ENCODE measurements at places on chromosomes 3 and 15. TPM values are rescaled to one million over a fixed set of nuclear protein-coding genes. Genes with fewer than 3 reads are reported as not detected.

DNA sequence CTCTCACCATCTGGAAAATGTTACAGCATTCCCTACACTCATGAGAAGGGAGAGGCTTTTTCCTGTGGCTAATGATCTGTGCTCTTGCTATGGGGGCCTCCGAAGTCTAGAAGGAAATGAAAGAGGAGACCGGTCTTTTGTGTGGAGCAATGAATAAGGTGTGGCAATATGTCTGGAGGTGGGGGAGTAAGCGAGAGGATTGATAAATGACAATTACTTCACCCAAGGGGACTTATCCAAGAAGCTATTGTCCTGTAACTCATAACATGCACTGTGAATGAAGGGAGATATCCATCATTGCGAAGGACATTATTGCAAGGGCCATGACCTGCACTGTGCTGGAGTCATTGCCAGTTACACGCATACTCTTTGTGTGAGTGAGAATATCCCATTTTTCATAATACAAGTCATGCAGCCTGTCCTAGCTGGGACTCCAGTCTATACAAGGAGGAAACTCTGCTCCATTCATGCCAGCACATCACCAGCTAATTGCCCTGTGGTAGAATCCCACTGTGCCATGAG is 37.7 kb upstream of the SYNPR start:
- DNase-seq: no peak

- DNase-seq: no peak
These were observed 91.7 kb upstream of the PRICKLE2 start for GRCh38 chr3:64316971-64317370.

- no peak for DNase-seq
These were observed 122.6 kb downstream of the ITPR1 start for GRCh38 chr3:4615750-4616149.

- DNase-seq: no peak
These were observed 129.7 kb upstream of the TUSC7 start for GRCh38 chr3:116579840-116580239.

The SUSD5 gene
- not detected for total RNA-seq

DNA sequence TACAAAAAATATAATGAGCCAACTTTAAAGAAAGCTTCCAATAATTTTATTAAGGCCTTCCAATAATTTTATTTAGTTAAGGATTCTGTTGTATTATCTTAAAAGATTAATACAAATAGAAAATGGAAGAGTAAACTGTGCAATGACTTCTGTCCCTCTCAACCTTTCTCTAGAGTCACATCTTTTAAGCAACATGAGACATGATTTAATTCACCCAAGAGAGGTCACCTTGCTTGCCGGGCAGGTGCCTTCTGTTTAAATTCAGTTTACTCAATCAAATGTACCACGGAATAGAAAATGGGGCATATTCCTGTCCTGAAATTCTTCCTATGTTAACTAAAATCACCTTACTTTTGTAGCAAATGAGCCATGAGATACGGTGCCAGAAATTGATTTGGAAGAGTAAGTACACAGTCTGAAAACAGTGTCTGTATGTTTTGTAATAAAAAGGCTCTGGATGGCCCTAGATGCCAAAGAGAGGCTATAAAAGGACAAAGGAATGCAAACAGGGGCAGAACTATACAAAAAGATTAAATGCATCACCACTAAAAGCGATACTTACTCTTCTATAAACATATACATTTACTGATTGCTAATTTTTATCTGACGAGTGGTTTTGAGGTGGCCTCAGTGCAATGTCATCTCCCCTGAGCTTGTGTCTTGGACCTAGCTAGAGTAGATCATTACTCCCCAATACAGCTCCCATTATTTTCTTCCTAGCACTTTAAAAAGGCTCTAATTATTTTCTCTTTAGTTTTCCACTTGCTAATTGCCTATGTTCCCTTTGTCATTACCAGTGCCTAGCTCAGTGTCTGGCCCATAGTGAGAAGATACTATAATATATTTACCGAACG is 134.0 kb downstream of the FHIT start:
- no peak for DNase-seq

DNA sequence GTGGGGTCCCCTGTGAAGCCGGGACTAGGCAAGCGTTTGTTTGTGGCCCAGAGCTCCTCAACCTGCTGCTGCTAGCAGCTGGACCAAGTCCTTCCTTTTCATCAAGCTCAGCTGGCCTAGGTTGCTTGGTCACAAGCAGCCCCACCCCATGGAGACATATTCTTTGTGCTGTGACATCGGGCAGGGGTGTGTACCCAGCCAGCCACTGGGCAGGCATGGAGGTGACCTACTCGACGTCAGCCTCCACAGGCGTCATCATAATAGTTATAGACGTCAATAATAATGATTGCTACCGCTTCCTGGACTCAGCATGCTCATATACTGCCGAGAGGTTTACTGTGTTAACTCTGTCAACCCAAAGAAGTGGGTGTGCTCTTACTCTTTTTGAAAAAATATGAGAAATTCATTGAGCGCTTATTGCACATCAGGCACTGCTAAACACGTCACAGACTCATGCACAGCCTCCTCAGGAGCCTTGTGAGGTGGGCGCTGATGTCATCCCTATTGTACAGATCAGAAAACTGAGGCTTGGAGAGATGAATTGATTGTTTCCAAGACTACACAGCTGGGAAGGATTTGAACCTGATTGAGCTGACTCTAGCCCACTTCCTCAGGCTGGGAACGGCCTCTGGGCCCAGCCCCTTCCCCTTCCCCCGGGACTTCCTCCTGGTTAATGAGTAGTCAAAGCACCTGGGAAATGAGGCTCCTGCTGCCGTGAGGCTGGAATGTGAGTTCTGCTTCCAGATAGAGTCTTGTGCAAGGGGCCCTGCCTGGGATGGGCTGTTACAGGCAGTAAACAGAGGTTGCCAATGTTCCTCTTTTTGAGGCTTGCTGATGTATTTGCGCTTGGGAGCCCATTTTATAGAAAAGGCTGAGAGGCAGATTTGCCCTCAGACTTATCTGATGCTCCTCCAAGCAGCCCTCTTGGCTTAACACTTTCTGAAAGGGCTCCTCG is 16.2 kb downstream of the SLC6A6 start:
- DNase-seq: no peak

DNA sequence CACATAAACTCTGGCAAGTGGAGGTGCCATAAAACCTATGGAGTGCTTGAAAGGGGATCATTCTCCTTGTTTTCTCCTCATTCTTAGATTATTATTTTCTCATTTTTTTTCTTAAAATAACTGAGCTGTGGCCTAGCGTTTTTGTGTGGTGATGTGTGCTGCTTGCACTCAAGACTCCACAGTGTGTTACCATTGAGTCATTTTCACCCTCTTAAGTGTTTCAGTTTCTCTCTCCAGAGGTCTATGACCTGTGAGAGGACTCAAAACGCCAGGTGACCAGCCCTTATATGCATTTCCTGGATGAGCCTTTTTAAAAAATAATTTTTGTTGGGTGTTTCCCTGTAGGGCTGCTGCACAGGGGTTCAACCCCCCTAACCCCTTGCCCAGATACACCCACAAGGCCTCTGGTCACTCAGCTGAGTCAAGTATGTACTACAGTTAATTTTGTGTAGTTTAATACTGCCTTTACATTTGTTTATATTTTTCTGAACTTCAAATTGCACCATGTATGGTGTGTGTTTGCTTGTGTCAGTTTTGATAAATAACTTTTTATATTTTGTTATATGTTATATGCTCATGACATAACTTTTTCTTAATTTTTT is 15.4 kb upstream of the BTLA start:
- DNase-seq: peak; percentile 56

- DNase-seq: no peak
These were observed 304.4 kb upstream of the NR2E3 start for GRCh38 chr15:71505962-71506361.

The TBCCD1 gene
- total RNA-seq: 10.5 TPM
